ENCODE measurements at places on chromosomes 6 and 20.

GRCh38 chr6:169824848-169825557, 73.6 kb downstream of the ERMARD start:
- DNase-seq = no peak

DNA sequence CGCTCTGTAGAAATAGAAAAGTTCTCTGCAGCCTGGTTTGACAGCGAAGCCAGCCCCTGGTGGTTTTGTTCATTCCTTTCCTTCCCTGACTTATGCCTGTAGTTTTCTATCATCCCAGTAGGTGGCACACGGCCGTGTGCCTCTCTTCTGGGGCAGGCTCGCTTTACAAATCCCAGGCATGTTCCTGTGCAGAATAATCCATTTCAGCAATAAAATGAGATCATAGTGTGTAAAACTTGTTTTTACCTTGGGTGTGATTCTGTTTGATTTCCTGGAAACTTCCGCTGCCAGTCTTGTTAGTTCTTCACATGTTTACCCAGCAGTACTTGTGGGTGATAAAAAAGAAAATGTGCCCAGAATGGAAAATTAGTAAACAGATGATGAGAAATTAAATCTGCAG, 7.4 kb upstream of the INSM1 start:
- DNase-seq = no peak

GRCh38 chr6:166620478-166621113, 6.5 kb downstream of the RPS6KA2 start:
- no peak for DNase-seq

GRCh38 chr6:109230453-109230852, 135.1 kb downstream of the CEP57L1 start:
- DNase-seq = no peak

GRCh38 chr6:17132967-17133366, 31.1 kb downstream of the STMND1 start:
- no peak for DNase-seq

- no peak for DNase-seq
Observed at GRCh38 chr6:92806254-92806653, 613.1 kb downstream of the EPHA7 start.

- DNase-seq = no peak
Observed at GRCh38 chr6:161417717-161418462, 144.0 kb upstream of the AGPAT4 start.

- DNase-seq = no peak
Observed at GRCh38 chr20:56606174-56606945, 22.7 kb upstream of the TFAP2C start.

- DNase-seq = no peak
Observed at GRCh38 chr6:30359276-30359675, 14.3 kb downstream of the RPP21 start.

- no peak for DNase-seq
Observed at GRCh38 chr6:99612551-99613408, 6.1 kb downstream of the PRDM13 start.

- DNase-seq = no peak
Observed at GRCh38 chr6:24543683-24544082, 48.9 kb downstream of the ALDH5A1 start.

- no peak for DNase-seq
Observed at GRCh38 chr6:52536424-52536916, 40.4 kb downstream of the TRAM2 start.
